ENCODE measurements at places on chromosomes 11 and 22. TPM values are rescaled to one million over a fixed set of nuclear protein-coding genes. Genes with fewer than 3 reads are reported as not detected.
A peak's percentile ranks its signal among the peaks of the same experiment; 100 is the strongest.

GRCh38 chr11:15434529-15434928 is 319.8 kb downstream of the INSC start:
- no peak for DNase-seq

- DNase-seq: peak; percentile 53
Observed at GRCh38 chr22:42080287-42080686, 787 bp downstream of the SMDT1 start.

- no peak for DNase-seq
Observed at GRCh38 chr11:115942011-115942410, 437.8 kb upstream of the CADM1 start.

- DNase-seq: no peak
Observed at GRCh38 chr22:48369789-48370507, 1457.7 kb downstream of the BRD1 start.

DNA sequence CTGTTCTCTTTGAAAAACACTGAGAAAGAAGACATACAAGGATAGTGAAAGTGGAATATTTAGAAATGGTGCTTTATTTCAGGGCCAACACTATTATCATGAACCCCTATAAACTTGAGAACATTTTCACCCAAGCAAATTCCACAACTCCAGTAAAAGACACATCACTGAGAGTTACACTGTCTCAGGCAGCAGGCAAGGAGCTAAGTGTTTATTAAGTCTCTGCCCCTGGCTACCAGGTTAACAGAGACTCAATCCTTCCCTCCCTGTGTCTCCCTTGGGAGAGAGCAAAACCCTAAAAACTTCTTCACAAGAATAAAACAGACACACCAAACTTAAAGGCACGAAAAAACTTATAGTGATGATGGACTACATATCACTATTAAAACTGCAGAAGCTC is 18.5 kb downstream of the MPPED2 start:
- DNase-seq: no peak

DNA sequence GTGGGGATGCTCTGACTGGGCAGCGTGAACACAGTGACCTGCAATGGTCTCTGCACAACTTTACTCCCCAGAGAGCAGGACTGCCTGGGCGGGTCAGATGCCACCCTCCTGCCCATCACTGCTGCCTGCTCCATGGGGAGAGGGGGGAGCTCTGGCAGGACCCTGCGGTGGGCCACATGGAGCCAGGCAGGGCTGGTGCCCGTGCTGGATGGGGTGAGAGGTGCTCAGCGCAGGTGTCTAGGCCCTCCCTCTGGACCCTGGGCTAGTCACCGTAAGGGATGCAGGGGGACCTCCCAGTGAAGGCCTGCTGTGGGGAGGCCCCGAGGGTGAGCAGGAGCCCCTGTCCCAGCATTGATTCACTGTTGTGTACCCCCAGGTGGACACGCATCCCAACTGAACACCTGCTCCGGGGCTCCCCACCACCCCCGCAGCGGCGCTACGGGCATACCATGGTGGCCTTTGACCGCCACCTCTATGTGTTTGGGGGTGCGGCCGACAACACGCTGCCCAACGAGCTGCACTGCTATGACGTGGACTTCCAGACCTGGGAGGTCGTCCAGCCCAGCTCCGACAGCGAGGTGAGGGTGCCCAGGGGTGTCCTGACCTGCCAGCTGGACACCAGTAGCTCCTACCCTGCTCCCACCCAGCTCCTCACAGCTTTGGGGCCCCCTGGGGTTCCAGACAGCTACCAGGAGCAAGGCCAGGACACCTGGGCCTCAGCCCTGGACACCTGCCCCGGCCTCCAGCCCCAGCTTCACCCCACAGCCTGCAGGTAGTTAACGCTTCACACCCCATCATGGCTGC is 9.4 kb downstream of the LZTR1 start:
- DNase-seq: no peak

- DNase-seq: no peak
Observed at GRCh38 chr22:37769056-37769455, 38.7 kb upstream of the GCAT start.

- DNase-seq: no peak
Observed at GRCh38 chr22:46105494-46106278, 44.6 kb upstream of the PPARA start.

ROBO3 gene
- total RNA-seq: 27.4 TPM

PRODH gene
- 12.4 TPM for total RNA-seq

NRIP3 gene
- total RNA-seq: 2.4 TPM

PHLDB1 gene
- 93.1 TPM for total RNA-seq

Measured in ureter (tissue), 1 donor.